ENCODE measurements at places on chromosomes 5 and 9.

GRCh38 chr9:119955276-119955675 lies 586.0 kb upstream of the BRINP1 start:
- no peak for DNase-seq

DNA sequence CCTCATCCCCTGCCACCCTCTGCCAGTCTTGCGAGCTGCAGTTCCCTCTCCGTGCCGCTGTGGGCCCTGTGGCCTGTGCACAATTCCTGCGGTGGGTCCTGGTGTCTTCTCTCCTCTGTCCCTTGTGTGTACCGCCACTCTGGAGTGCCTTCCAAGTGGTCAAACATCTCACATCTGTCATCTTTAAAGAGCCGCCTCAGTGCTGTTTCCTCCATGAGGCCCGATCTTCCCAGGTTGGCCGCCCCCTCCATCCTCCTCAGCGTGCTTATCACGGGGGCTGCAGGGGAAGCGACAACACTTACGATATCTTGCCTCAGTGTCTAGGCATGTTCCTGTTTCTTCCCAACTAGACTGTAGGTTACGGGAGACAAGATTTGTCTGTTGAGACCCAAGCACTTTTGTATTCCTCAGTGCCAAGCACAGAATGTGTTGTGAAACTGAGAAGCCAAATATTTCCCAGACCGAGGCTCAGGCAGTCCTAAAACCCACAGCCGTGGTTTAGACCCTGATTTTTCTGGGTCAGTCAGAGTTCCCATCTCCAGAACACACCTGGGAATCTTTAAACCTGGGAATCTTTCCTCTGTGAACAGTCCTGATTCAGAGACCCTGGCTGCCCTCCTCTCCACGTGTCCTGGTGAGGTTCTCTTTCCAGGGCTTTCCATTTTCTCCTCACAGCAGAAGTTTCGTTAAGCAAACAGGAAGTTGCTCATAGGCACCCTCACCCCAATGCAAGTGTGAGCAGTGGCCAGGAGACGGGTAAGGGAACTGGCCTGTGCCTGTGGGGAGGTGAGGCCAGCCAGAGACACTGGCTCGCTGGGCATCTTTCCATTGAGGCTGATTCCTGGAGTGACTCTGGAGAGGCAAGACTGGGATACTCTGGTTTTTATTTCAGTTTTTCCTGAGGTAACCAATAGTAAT lies 28.8 kb downstream of the SLC46A2 start:
- DNase-seq: peak; percentile 67

DNA sequence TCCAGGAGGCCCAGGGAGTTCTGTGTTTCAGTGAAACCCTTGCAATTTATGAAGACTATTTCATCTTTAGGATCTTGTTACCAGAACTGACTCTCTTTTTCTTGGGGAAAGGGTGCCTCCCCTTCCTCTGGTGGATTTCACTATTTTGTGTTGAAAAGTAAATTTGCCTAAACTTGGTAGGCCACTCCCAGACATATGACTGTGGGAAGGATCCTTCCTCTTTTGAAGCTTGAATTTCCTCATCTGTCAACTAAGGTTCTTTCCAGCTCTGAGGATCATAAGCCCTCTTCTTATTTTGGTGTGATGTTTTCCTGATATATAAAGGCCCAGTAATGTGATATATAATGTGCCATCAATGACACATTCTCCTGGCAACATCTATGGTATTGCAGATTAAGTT lies 59.1 kb upstream of the ZFAND5 start:
- no peak for DNase-seq

- peak; percentile 95 for DNase-seq
Measured at GRCh38 chr5:157464519-157465171, 4.6 kb downstream of the NIPAL4 start.

DNA sequence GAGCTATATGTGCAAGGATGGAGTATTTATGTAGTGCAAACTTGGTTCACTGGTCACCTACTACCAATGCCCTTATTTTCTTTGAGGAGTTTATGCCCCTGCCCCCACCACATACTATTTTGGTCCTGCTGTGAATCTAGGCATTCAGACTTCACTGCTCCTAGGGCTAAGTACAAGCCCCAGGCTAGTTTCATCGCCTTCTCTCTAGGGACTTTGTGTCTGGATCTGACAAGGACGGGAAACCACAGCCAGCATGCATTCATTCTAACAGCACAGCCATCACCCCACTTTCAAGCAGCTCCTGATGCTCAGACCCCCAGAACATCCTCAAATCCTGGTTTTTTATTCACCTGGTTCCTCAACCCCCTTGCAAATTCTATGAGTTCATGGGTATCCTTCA lies 56.8 kb downstream of the DRD1 start:
- no peak for DNase-seq

DNA sequence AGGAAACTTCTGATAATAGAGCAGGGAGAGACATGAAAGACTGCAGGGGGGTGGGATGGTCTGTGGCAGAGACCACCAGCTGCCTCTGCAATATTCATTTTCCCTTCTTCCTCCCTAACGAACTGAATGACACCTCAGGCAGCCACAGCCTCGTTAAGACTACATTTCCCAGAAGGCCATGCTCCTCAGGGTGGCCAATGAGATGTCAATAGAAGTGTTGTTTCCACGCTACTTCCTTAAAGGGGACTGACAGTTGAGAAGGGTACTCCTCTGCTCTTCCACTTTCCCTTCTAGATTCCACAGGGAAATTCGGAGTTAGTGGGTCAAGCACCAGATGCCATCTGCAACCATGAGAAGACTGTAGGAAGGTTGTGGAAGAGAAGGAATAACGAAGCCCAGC lies 52.0 kb upstream of the DAPK1 start:
- peak; percentile 37 for DNase-seq

- no peak for DNase-seq
Measured at GRCh38 chr5:34778091-34778850, 60.7 kb upstream of the TTC23L start.

GRCh38 chr5:123365156-123365555 lies 58.0 kb downstream of the CEP120 start:
- peak; percentile 30 for DNase-seq

- DNase-seq: no peak
Measured at GRCh38 chr5:89292487-89292886, 409.5 kb upstream of the MEF2C start.

DNA sequence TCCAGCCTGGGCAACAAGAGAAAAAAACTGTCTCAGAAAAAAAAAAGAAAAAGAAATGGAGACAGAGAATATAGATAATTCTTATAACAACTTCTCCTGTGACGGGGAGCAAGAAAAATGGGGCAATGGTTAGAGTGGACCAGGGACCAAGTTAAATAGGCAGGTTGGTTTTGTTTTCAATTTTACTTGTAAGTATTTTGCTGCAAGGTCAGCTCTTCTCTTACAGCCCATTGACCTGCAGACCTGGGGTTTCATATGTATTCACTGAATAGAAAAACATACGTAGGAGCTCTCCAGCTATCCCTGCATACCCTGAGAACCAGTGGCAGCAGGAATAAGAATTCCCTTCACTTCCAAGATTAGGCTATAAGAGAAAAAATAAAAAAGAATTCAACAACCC lies 29.2 kb upstream of the IL13 start:
- no peak for DNase-seq

DNA sequence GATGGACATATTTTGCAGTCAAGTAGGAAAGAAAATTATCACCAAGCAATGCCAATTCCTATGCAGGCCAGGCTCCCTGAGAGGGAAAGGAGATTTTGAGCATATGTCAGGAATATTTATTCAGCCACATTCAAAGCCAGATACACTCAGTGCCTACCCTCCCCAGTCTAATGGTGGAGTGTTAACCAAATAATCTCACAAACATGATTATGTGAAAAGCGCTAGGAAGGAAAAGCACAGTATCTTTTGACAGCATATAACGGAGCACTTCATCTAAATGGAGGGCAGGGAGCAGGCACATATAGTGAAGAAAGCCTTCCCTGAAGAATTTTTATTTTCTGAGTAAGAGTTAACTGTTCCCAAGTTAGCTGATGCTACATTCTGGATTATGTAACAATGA lies 80.3 kb upstream of the SLC30A5 start:
- DNase-seq: no peak

DNA sequence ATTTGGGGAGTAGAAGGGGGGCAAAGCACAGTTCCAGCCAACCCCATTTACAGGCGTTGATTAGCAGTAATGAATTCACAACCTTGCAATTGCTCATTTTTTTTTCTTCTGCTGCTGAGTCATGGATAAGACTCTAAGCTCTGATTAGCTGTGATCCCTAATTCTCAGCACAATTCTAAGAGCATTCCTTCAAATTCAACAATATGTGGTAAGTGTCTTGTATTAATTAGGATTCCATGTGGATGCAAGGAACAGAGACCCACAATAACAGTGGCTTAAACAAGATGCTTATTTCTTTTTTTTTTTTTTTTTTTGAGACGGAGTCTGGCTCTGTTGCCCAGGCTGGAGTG lies 133.4 kb downstream of the PALM2AKAP2 start:
- DNase-seq: no peak

GRCh38 chr9:90552317-90552716 lies 90.3 kb downstream of the DIRAS2 start:
- DNase-seq: no peak

DNA sequence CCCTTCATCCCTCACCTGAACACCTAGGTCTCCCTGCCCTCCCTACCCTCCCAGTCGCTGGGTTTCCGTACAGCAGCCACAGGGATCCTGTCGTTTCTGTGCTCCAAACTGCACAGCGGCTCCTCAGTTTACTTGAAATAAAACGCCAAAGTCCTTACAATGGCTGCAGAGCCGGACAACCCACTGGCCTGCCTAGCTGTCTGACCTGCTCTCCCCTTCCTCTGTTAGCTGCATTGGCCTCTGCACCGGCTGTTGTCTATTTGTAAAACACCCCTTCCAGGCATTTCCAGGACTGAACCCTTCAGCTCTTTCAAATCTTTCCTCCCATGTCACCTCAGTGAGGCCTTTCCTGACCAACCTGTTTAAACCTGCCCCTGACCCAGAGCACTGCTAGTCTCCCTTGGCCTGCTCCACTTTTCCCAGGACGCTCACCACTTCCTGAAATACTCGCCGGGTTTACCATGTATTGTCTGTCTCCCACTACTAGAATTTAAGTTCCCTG lies 9.1 kb upstream of the MGAT1 start:
- no peak for DNase-seq

DNA sequence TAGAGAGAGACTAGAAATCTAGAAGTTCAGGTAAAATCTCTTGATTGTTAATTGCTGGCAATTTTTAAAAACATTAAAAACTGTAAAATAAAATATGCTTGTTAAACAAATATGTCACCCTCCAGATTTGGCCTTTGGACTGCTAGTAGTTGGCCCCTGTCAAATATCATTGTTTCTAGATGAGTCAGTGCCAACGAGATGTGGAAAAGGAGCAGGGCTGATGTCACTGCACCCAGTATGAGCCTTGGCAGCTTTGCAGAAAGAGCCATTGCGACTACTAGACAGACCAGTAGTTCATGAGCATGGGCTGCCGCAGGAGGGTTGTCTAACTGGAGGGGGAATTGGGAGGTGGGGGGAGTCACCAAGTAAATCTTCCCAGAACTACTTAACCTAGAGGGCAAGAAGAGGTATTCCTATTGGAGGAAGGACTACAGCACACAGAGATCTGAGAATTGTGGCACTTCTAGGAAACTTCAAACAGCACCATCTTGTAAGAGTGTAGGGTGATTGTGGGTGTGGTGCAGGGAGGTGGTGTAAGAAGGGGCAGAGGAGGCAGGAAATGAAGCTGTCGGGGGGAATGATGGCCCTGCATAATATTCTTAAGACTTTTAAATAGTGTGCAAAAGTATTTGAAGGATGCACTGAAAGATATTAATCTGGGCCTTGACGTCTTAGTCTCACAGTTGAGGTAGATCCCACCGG lies 7.1 kb upstream of the DOCK2 start:
- DNase-seq: peak; percentile 76

DNA sequence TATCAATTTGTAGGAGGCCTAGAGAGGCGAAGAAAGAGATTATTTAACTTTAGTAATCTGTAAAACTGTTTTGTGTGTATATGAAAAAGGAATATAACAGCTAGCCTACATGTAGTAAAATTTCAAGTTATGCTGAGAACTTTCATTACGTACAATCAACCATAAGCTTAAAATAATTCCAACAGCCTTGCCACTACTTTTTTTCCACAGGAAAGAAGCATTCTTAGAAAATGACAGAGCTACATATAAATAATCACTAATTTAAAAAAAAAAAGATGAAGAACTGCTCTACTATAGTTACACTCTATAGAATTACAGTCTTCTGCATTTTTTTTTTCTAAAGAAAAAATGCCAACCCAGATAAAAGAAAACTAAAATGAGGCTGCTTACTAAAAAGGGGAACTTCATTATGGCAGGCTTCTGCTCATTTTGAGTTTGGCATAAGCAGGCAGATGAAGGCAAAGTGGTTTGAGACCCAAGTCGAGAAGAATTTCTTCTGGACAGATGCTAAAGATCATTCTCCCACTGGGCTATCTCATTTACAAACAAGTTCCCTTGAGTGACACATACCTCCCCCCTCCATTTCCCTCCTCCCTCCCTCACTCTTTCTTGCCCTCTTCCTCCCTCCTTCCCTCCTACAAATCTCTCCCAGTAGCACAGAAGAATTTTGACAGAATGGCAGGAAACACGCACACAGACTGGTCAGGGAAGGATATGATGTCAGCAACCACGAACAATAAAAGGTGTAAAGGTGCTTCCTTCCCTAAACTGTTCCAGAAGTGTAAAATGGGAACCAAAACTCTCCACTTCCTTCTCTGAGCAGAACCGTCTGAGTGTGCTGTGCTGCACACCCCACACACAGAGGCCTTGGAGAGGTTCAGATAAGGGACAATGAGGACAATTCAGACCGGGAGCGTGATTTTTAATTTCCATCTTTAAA lies 56.1 kb downstream of the MEF2C start:
- peak; percentile 36 for DNase-seq

- DNase-seq: no peak
Measured at GRCh38 chr9:90037146-90037797, 432.5 kb downstream of the GADD45G start.

- DNase-seq: no peak
Measured at GRCh38 chr9:125949703-125950460, 202.7 kb downstream of the PBX3 start.

- no peak for DNase-seq
Measured at GRCh38 chr5:149264439-149265067, 7.1 kb upstream of the AFAP1L1 start.

All from iris pigment epithelial cell (primary cell).